ENCODE measurements at places on chromosomes 13 and 19.

- DNase-seq, result no peak
These were observed 47.1 kb downstream of the ARHGAP35 start for GRCh38 chr19:46907880-46908279.

DNA sequence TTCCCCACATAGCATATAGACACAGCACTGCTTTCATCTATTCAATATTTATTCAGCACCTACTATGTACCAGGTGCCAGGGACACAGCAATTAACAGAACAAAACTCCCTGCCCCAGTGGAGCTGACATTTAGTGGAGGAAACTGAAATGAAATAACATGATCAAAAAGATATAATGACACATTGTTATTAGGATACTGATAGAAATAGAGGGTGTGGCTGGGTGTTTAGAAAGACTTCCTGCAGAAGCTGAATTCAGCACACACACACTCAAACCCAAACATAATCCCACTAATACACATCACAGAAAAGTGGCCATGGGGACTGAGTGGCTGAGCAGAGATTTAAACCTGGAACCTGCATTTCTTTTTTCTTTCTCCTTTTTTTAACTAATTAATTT, 3.8 kb upstream of the CDC37 start:
- no peak for DNase-seq

DNA sequence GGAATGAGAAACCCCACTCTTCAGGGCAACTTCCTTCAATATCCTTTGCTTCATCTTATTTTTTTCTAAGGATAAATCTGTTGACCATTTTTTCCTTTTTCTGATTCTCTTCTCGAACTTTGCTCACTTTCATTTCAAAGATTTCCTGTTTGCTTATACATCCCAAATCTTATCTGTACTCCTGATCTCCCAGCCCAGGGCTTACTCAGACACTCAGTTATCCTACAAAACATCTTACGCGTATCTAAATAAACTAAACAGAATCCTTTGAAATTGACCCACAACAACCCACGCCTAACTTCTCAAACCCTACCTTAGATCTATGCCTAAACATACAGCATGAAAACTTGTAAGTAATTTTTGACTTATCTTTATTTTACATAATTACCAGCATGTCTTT, 179.2 kb downstream of the ABCC4 start:
- DNase-seq, result no peak

- no peak for DNase-seq
These were observed 90.4 kb downstream of the PTPRS start for GRCh38 chr19:5250127-5250659.

DNA sequence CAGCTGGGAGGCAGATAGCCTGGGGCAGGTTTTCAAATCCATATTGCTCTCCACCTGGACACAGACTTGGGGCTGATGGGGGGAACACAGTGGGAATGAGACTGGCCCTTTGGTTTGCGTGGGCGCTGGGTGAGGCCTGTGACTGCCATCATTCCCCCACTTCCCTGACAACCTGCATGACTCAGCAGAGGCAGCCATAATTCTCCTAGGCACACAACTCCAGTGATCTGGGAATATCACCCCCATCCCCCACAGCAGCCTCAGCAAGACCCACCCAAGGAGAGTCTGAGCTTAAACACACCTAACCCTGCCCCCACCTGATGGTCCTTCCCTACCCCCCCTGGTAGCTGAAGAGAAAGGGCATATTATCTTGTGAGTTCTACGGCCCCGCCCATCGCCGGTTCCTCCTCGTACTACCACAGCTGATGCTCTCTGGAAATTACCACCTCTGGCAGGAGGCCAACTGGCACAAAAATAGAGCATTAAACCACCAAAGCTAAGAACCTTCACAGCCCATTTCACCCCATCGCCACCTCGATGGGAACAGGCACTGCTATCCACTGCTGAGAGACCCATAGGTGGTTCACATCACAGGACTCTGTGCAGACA, 71.0 kb downstream of the RNF17 start:
- no peak for DNase-seq

GRCh38 chr13:28922341-28922740, 102.2 kb downstream of the MTUS2 start:
- DNase-seq, result no peak

DNA sequence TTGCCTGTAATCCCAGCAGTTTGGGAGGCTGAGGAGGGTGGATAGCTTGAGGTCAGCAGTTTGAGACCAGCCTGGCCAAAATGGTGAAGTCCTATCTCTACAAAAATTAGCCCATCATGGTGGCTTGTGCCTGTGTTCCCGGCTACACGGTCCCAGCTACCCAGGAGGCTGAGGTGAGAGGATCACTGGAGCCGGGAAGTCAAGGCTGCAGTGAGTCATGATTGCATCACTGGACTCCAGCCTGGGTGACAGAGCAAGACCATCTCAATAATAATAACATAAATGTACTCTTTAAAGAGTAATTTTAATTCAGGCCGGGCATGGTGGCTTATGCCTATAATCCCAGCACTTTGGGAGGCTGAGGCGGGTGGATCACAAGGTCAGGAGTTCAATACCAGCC, 38.7 kb downstream of the SKA3 start:
- DNase-seq, result no peak

GRCh38 chr19:4523306-4524110, 5.2 kb upstream of the PLIN4 start:
- peak; percentile 46 for DNase-seq

- no peak for DNase-seq
These were observed 485 bp downstream of the CRYL1 start for GRCh38 chr13:20525144-20525600.

GRCh38 chr13:105035092-105035491, 1500.4 kb downstream of the EFNB2 start:
- DNase-seq, result no peak

DNA sequence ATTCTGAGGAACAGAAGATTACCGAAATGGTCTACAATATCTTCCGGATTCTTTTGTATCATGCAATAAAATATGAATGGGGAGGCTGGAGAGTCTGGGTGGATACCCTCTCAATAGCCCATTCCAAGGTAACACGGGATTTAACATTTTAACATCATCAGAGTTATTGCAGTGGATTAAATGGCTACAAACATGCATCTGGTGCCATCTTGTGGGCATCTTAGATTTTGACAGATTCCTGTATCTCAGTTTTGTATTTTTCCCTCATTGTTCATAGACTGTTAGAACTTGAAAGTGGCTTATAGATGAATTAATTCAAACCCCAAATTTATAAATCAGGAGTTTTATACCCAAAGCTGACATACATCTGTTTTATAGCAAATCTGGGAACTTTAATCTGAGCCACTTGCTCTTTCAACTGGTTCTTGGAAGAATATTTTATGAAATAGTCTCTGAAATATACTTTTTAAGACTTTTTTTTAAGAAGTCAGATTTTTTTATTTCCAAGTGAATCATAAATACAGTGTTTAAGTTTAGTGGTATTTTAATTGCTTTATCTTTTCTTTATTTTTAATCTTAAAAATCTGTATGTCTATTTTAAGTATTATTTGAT, 215.2 kb downstream of the NBEA start:
- DNase-seq, result no peak
